ENCODE measurements at places on chromosomes 5 and 9.

DNA sequence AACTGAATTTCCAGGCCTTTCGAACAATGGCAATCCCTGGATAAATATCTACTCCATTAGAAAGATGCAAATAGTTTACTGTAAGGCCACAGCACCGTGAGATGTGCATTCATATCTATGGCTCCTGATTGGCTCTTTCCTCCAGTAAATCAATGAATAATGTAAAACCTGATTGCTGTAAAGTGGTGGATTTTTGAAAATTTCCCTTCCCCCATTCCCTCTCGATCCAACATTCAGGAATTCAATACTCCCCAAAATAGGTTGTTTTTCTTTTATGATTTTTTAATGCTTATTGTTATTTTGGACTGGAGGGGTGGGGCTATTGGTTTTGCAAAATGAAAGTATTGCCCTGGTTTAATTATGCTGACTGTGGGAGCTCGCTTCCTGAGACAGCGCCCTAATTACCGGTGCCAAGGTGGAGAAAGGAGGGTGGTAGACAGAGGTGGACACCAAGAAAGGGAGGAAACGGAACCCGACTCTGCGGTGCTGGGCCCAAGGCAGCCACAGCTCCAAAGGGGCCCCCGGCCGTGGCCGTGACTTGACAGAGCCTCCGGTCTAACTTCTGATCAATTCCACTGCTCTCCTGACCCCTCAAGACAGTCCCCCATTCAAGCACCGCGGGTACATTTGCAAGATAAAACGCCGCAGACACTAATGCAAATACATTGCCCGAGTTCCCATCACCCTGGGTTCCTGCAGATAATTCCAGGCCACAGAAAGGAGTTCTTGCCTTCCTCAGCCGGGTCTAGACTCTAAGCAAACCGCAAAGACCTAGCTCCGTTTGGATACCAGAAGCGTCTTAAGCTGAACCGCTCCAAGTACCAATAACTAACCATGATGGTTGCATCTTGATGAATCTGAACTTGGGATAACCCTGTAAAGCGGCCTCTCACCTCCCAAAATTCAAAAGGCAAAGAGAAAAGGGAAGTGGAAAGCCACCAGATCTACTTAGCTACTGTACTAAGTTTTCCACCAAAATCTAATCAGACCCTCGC lies 211.2 kb downstream of the MEF2C start:
- peak; percentile 18 for DNase-seq

DNA sequence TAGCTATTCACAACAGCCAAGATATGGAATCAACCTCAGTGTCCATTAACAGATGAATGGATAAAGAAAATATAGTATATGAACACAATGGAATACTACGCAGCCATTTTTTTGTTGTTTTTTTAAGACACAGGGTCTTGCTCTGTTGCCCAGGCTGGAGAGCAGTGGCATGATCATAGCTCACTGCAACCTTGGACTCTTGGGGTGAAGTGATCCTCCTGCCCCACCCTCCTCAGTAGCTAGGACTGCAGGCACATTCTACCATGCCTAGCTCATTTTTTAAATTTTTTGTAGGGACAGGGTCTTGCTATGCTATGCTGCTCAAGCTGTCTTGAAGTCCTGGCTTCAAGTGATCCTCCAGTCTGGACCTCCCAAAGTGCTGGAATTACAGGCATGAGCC lies 38.5 kb downstream of the CERT1 start:
- no peak for DNase-seq

- DNase-seq = no peak
Measured at GRCh38 chr5:31614151-31615020, 24.5 kb upstream of the PDZD2 start.

- no peak for DNase-seq
Measured at GRCh38 chr9:82406456-82407085, 418.0 kb downstream of the SPATA31D1 start.

DNA sequence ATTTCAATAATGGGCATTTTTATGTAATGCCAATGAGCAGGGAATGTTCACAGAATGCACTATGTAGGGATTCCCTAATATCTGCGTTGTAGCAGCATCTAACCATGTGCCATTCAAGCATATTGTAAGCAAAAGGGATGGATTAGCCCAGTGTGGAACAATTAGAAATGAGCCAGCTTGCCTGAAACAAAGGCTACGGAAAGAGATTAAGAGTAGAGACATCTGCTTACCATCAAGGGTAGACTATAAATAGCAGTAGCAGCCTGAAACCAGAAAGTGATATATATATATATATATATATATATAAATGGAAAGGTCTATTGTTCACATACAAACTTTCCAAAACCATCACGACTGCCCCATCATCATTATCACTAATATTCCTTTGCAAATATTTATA lies 31.9 kb upstream of the CEP120 start:
- no peak for DNase-seq

- DNase-seq = no peak
Measured at GRCh38 chr9:110755179-110755578, 86.6 kb downstream of the MUSK start.

GRCh38 chr5:144944936-144945335 lies 774.3 kb downstream of the KCTD16 start:
- DNase-seq = no peak

All from SHP77 (cell line).